NB4 (cell line): ENCODE measurements at places on chromosomes 16 and 17.

GRCh38 chr17:47177261-47177660 is 11.8 kb downstream of the CDC27 start:
- DNase-seq: no peak

GRCh38 chr17:78434455-78435329 is 56.2 kb downstream of the PGS1 start:
- no peak for DNase-seq

- peak; percentile 38 for DNase-seq
Measured at GRCh38 chr17:15262291-15263205, 2.6 kb downstream of the PMP22 start.

DNA sequence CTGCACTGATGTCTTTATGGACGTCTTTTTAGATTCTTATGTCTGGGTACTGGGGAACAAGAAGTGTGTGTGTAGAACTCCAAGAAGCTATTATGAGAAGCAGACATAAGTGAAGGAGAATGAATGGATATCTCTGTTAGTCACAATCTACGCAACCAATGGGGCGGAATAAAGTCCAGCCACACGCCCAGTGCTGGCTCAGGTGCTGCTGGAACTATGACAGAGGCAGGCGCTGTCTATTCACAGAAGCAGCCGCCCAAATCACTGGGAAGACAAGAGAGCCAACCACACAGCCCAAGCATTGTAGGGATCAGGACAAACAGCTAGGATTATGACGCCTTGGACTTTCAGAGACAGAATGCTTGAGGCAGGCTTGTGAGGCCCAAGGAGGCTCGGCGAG is 43.9 kb upstream of the ICAM2 start:
- DNase-seq: no peak

- DNase-seq: no peak
Measured at GRCh38 chr16:26505496-26505895, 561.2 kb upstream of the C16orf82 start.

- DNase-seq: peak; percentile 80
Measured at GRCh38 chr16:1825864-1826690, 548 bp downstream of the HAGH start.

- DNase-seq: peak; percentile 65
Measured at GRCh38 chr16:87855852-87856715, 13.2 kb downstream of the SLC7A5 start.

DNA sequence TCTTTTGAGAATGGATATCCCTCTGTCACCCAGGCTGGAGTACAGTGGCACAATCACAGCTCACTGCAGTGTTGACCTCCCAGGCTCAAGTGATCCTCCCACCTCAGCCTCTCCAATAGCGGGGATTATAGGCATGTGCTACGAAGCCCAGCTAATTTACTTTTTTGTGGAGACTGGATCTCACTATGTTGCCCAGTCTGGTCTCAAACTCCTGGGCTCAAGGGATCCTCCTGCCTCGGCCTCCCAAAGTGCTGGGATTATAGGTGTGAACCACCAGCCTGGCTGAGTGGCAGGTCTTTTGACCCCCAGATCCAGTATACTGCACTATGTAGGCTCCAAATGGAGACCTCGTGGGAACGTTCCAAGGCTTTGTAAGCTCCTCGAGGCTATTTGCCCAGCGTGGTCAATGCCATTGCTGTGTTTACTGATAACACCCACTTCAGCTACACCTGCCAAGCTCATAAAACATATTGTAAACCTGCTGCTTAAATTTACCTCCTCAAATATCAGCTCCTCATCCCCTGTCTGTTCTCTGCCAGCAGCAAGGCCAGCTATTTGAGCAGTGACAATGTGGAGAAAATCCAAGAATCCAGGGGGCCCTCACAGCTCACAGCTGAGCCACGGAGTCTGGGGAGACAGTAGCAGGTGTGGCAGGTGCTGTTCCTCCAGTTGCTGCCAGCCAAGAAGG is 16.2 kb upstream of the KIFC3 start:
- no peak for DNase-seq

GRCh38 chr17:42340691-42341127 is 47.5 kb downstream of the STAT3 start:
- no peak for DNase-seq

- DNase-seq: no peak
Measured at GRCh38 chr17:7063518-7064094, 16.4 kb downstream of the CLEC10A start.

- peak; percentile 81 for DNase-seq
Measured at GRCh38 chr16:57349212-57350031, 9.2 kb upstream of the CCL22 start.

DNA sequence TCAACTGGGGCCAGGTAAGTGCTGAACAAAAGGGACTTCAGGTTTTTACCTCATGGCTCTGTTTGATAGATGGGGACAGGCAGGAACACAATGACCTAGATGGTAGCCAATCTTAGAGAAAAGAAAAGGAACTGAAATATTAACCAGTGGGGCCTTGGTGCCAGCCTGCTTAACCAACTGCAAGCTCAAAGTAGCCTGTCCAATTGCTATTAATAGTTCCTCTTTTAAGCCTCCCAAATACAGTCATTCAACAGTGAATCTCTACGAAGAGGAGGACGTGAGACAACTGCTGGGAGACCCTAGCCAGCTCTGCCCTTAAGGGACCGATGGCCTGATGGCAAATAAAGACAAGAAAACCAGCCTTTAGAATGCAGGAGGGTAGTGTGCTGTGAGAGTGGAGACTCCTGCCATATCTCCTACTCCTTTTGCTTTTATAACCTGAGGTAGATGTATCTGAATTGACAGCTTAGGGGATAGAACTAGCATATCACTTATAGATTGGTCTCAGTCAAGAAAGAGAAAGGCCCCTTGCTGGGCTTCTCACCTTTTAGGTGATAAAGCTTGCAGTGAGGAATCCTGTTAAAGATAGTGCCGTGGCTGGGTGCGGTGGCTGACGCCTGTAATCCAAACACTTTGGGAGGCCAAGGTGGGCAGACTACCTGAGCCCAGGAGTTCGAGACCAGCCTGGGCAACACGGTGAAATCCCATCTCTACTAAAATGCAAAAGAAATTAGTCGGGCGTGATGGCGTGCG is 28.3 kb downstream of the ARSG start:
- peak; percentile 62 for DNase-seq

GRCh38 chr17:30236766-30237165 is 1.3 kb upstream of the SLC6A4 start:
- DNase-seq: no peak

DNA sequence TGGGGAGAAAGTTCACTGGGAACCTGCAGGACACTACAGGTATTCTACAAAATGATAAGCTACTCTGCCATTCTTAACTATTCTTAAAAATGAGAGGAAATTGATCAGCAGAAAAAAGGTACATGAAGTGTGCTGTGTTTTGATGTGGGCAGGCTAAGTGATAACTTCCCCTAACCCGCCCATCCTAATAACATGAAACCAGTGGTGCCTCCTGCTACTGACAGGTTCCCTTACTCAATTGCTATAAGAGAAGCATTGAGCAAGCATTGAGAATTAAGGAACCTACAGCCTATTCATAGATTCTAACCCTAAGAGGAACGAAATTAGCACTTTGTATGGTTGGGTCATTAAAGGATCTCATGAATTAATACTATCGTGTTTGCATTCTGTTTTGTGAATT is 18.9 kb downstream of the XYLT1 start:
- DNase-seq: peak; percentile 75

DNA sequence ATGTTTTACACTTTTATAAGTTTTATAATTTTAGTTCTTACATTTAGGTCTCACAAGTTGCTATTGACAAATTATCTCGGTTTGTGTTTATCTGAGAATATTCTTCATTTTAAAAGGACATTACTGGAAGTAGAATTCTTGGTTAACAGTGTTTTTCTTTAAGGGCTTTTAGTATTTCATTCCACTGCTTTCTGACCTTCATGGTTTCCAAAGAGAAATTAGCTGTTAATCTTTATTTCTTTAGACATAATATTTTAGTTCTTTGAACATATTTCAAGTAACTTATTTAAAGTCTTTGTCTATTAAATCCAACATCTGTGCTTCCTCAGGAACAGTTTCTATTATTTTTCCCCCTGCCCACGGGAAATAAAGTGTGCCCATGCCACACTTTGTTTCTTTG is 240.1 kb upstream of the AXIN2 start:
- DNase-seq: no peak

DNA sequence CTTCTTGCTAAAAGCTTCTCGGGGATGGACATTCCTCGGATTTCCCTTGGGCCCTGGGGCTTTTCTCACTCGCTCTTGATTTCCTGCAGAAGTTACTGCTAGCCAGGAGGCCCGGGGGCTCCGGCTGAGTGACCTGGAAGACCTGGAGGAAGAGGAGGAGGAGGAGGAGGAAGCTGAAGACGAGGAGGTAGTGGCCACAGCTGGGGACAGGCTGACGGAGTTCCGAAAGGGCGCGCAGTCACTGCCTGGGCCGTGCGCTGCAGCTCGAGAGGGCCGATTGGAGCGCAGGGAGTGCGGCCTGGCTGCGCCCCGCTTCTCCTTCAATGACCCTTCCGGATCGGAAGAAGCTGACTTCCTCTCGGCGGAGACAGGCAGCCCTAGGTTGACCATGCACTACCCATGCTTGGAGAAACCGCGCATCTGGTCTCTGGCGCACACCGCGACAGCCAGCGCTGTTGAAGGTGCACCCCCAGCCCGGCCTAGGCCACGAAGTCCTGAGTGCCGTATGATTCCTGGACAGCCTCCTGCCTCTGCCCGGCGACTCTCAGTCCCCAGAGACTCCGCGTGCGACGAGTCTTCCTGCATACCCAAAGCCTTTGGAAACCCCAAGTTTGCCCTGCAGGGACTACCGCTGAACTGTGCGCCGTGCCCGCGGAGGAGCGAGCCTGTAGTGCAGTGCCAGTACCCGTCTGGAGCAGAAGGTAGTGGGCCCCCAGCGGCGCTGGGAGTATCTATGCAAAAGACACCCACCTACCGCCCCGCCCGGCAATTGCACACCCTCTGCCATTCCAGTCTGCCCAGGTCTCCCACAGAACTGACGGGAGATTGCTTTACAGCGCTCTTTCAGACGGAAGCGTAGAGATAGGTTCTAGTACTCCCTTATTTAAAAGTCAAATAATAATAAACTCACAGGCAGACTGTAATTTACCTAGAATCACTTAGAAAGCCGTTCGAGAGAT is 4.9 kb downstream of the IRX6 start:
- DNase-seq: no peak

GRCh38 chr16:12166271-12166670 is 189.7 kb downstream of the SNX29 start:
- no peak for DNase-seq

DNA sequence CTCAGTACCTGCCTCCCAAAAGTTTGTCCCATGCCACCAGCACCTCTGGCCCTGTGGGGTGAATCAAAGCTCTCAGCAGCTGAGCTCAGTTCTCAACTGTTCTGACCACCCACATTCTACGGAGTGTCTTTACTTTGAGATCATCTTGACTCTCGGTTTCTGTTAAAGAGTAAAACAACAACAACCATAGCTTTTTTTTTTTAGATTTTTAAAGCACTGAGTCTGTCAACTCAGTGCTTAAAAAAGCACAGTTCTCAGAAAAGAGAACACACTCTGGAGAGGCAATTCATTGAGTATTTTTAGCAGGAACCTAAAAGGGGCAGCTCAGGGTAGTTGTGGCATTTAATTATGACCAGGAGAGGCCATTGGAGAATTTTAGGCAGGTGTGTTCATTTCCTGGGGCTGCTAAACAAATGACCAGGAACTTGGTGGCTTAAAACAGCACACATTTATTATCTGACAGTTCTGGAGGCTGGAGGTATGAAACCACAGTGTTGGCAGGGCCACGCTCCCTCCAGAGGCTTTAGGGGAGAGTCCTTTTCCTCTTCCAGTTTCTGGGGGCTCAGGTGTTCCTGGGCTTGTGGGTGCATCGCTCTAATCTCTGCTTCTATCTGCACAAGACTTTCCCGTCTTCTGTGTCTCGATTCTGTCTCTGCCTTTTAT is 6.7 kb upstream of the WFIKKN2 start:
- DNase-seq: no peak

GRCh38 chr16:68636064-68636560 is 9.0 kb upstream of the CDH3 start:
- DNase-seq: no peak

DNA sequence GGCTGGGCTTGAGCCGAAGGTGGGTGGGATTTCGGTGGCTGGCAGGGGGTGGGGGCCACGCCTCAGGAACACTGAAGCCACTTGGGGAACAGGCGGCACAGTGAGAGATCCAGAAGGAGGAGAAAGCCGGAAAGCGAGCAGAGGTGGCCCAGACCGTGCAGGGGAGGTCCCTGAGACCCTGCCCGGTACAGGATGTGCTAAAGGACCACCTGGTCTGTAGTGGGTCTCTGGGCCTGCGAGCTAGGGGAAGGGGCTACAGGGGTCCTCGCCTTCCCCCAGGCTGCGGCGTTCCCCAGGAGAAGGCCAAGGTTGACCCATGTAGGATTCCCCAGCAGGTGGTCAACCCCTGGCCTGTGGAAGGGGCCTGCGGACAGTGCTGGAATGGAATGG is at the start of gene TLE7:
Gene TLE7 (minus strand): TSS at position 4 of the 390 bp plus-strand sequence. CDS start 8,730 bp downstream, outside the sequence.
- no peak for DNase-seq

DNA sequence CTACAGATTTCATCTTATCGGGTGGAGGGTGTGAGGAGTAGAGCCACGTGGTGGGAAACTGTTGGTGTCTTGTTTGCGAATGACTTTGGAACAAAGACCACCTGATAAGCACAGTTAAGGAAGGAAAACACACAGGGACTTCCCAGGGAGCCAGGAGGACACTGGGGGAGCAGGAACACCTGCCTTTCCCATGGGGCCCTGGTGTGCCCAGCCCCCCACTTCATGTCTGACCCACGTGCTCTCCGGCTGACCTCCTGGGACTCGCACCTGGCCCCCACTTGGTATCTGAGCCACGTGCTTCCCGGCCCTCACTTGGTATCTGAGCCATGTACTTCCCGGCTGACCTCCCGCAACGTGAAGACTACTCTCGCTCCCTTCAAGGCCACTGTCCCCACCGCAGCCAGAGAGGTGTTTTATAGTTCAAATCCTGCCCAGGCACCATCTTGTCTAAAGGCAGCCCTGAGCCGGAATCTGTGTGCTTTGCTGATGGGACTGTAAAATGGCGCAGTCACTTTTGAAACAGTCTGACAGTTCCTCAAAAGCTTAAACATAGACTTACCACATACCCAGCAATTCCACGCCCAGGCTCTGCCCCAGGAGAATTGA is 5.4 kb upstream of the CSNK1D start:
- DNase-seq: peak; percentile 59

DNA sequence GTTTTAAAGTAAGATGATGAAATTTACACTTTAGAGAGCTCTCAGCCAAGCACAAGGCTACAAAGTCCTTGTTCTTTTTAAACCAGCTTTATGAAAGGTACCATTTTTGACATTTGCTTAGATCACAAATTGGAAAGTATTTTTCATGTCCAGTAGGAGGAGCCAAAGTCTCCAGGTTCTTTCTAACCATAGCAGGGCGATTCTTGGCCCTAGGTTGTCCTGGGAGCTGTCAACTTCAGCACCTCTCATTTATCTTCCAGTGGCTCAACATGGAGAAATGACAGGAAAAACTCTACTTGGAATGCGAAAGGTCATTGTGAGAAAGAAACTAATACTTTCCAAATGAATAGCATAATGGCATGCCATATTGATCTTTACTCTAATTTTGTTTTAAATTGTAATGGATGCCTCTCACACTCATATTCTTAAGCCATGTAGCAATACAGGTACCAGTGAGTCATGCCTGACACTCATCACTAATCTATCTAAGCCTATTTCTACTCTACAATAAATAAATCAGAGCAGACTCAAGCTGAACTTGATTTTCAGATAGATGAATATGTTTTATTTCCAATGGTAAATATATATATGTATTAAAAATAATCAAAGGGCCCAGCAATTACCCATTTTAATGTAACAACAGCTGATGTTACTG is 919.1 kb upstream of the EEF2KMT start:
- DNase-seq: peak; percentile 54

- DNase-seq: no peak
Measured at GRCh38 chr16:60204181-60204580, 1470.1 kb upstream of the GOT2 start.
